ENCODE measurements at places on chromosomes 7 and 10.

DNA sequence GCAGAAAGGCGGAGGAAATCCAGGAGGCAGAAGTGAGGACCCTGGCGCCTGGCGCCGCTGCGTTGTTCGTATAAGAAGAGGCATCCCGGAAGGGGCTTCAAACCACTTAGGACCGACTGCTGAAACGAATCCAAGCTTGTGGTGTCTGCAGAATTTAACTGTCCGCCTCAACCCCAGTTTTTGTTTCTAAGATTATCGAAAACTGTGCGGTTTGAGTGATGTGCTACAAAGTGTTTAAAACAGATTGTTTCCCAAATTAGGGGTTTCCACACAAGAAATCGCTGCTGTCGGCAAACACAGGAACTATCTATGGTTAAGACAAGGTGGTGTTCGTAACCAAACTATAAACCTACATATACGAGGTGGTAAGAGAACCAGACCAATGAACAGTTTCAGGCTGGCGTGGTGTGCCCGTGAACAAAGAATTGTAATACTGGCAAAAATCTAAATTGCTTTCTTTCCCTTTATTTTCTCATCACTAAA lies 835 bp upstream of the DGKI start:
- DNase-seq = no peak

DNA sequence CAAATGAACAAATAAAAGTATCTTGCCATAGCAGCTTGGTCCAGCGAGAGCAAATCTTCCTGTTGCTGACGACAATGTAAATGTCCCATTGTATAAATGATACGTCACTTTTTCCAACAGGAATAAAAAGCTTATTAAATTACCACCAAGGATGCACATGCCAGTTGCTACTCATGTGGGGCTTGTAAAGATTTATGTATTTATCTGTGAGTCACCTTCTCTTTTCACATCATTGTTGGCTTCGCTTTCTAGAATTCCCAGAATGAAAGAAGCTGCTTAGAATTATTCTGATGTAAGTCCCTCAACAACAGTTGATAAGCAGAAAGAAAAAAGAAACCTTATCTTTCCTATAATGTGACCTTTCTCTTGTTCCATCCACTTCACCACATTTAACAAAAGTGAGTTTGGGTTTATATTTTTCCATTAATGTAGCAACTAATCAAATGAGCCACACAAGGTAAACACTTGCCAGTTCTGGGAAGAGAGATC lies 22.4 kb downstream of the DNAJC12 start:
- DNase-seq = peak; percentile 36

DNA sequence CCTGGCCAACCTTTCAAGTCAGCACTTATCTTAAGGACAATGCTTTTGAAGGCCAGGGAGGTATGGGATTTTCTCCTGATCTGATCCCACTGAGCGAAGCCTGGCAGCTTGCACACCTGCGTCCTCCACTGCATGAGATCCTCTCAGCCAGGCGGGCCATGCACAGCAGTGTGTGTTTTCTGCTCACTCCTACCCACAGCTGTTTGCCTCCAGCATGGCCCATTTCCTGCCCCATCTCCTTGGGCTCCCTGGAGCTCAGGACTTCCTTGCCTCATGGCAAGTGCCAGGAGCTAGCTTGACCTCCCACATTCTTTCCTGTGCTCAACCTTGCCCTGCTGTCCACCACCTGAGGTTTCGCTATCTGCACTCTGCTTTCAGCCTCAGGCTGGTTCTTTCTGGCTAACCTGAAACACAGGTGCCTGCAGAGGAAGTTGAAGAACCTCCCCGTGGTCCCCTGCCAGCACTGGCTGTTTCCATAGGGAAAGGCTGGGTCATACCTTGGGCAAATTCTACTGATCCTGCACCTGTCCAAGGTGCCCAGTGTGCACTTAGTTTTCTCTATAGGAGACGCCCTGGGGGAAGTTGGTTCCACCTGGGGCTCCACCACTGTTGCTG lies 43.9 kb upstream of the EEPD1 start:
- DNase-seq = no peak

DNA sequence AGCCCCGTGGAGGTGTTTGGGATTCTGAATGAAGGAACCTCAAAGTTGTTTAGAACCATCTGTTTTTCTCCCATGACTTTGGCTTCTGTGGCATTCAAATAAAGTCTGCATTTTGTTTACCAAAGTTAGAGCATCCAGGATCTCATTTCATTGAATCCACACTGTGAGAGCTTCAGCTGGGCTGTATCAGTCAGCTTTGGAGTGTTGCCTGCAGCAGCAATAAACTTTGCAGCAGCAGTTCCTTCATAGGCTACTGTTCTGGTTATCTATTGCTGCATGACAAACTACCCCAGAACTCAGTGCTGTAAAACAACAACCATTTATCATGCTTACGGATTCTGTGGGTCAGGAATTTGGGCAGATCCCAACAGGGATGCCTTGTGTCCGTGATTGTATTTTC lies 1575.2 kb upstream of the LRRTM3 start:
- DNase-seq = no peak

GRCh38 chr7:33534833-33535232 lies 370.5 kb upstream of the BMPER start:
- DNase-seq = peak; percentile 18

DNA sequence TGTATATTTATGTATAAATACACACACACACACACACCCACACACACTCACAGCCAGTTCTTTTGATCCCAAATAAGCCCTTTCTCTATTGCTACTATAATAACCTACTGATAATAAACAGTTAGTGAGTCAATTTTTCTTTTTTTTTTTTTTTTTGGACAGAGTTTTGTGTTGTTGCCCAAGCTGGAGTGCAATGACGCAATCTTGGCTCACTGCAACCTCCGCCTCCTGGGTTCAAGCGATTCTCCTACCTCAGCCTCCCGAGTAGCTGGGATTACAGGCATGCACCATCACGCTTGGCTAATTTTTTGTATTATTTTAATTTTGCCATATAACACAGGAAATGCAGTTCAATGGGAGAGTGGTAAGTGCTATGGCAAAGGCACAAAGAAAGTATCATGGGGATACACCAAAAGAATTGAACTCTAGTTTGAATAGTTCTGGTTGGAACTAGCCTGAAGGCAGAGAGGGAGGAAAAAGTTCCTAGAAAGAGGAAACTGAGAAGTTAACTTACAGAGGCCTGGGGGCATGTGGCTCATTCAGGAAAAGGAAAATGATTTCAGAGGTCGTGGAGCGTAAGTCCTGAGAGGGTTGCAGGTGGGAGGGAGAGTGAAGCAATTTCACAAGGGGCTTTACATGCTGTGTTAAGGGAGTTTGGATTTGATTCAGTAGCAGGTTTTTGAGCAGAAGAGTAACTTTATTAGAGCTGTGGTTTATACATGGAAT lies 44.4 kb upstream of the JCAD start:
- no peak for DNase-seq
